ENCODE measurements at places on chromosomes 13 and 19. TPM values are rescaled to one million over a fixed set of nuclear protein-coding genes. Genes with fewer than 3 reads are reported as not detected.

CDADC1 gene
- 2.2 TPM for total RNA-seq

ZNF541 gene
- 0.20 TPM for total RNA-seq

HOMER3 gene
- total RNA-seq: 124 TPM

PTPRH gene
- total RNA-seq: under 0.01 TPM

LGALS7 gene
- total RNA-seq: not detected

TMEM91 gene
- total RNA-seq: 2.2 TPM

ZNF526 gene
- 4.6 TPM for total RNA-seq

KLK8 gene
- total RNA-seq: not detected

ZIC2 gene
- under 0.01 TPM for total RNA-seq

ZNF528 gene
- total RNA-seq: 8.1 TPM

SIGLEC8 gene
- total RNA-seq: not detected

FFAR3 gene
- total RNA-seq: under 0.01 TPM

CABP5 gene
- total RNA-seq: not detected

ZNF571 gene
- total RNA-seq: 1.1 TPM

TNFSF9 gene
- total RNA-seq: 0.40 TPM

SNRNP70 gene
- total RNA-seq: 137 TPM

- DNase-seq: peak; percentile 54
Measured at GRCh38 chr13:20901668-20902437, 693 bp downstream of the XPO4 start.

GRCh38 chr13:78102121-78102677 is 183.6 kb upstream of the EDNRB start:
- DNase-seq: peak; percentile 63

DNA sequence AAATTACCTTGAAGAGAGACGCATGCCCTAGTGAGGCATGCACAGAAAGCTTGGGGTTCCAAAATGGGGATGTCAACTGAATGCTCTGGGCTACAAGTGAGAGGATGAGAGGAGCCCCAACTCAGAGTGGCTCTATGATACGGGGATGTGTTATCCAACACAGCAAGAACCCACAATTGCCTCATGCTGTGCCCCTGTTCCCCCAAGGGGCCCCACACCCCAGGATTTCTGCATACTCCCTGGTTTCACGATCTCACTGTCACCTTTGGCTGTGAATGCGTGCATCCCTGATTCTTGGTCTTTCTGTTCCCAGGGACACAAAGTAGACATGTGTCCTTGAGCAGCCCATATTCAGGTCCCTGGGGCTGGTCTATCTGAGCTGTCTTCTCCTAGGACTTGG is 29.3 kb downstream of the WDR88 start:
- no peak for DNase-seq

- peak; percentile 79 for DNase-seq
Measured at GRCh38 chr13:109744512-109745051, 41.8 kb downstream of the IRS2 start.

- DNase-seq: no peak
Measured at GRCh38 chr19:50829801-50830200, 3.6 kb downstream of the KLK15 start.

DNA sequence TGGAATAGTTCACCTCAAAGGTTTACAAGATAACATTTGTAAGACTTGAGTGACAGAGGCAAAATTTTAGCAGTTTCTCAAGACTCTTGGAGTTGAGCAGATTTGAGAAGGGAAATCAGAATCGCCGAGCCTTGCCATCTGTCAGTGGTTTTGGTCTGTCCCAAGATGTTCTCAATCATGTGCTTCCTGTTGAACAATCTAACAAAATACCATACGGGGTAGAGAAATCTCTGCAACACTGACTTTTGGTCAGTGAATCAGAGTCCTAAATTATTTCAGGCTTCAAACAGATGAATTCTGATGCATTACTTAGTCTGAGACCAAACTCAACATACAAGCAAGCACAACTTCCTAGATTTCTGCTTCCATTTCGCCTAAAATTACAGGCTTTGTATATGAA is 3.8 kb downstream of the KCTD12 start:
- DNase-seq: no peak

- peak; percentile 61 for DNase-seq
Measured at GRCh38 chr19:19170053-19170872, at the start of gene MEF2B. Gene MEF2B (minus strand): TSS chr19:19170263. CDS start chr19:19150735, 19,528 bp downstream.

DNA sequence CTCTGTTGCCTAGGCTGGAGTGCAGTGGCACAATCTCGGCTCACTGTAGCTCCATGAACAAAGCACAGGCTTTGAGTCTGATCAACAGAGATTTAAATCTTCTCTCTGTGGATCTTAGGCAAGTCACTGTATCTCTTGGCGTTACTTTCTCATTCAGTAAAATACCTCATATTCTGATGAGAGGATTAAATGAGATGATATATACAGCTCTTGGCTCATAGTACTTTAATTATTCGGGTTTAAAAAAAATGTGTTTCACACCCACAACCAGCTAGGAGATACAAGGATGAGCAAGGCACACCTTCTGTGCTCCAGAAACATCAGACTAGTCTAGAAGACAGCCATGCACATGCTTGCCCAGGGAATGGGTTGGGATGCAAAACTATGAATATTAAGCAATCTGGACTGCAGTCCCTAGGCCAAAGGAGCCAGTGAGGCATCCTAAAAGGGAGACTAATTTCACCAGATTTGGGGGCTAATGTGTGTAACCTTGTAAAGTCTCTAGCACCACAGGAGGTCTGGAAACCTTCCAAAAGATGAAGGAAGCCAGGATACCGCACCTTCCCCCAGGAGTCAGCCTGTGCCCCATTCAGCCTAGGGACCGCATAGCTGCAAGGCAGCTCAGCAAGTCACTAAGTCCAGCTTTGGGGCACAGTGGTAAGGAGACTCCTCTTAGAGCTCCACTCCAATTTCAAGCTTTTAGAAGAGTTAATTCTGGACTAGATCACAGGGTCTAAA is 2.5 kb downstream of the VPS36 start:
- DNase-seq: peak; percentile 5

GRCh38 chr19:17616686-17616960 is 61.2 kb downstream of the COLGALT1 start:
- no peak for DNase-seq

- no peak for DNase-seq
Measured at GRCh38 chr19:43678512-43679261, 8.7 kb upstream of the PLAUR start.

- no peak for DNase-seq
Measured at GRCh38 chr19:18639706-18640243, 2.9 kb downstream of the KLHL26 start.

GRCh38 chr19:28606269-28607032 is 606.5 kb downstream of the UQCRFS1 start:
- DNase-seq: no peak

DNA sequence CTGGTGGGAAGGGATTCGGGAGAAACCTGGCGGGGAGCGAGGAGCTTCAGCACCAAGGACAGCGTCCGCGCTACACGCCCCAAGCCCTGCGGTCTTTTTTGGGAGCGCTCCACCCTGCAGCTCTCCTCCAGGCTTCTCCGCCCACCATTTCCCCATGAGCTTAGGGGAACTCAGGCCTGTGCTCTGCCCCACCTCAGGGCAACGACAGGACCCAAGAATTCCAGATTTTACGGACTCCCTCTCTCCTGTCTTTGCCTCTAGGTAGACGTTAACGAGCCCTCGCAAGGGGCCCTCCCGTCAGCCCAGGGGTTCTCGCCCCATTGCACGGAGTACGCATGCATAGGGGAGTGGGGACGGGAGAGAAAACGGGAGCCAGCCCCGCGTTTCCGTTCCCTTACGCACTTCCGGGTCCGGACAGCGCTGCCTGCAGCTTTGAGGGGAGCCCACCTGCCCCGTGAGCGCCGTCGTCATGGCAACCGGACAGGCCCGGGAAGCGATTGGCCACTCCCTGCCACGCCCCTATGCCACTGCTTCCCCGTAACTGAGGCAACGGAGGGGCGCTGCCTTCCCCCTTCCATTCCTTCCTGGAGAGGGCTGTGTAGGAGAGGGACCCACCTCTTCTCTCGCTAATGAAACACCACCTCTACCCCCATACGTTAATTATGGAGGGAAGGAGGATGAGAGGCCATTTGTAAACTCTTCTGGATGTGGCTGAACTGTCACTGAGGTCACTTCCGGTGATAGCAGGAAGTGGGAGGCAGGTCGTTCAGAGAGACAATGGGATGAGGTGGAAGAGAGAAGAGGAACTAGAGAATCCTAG is 20.8 kb downstream of the NOVA2 start:
- no peak for DNase-seq

GRCh38 chr19:37594982-37595382 is 306 bp downstream of the ZNF540 start:
- DNase-seq: peak; percentile 50

Measured in lung microvascular endothelial cell (primary cell).